ENCODE measurements at places on chromosomes 7 and 10.

DNA sequence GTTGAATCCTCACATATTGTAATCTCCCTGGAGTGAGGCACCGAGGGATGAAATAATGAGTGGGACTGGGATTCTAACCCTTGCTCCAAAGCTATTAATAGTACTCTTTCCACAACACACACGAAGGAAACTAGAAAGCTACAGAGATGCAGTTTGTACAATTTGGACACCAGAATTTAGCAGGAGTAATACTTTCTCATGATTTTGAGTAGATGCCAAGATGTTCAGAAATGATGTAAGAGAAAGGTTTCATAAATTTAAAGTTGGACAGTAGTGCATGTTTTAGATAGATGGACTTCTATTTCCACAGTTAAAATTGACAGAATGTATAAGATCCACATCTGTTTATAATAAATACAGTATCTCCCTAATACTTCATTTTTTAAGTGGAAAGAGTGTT lies 46.5 kb downstream of the PRR15 start:
- no peak for DNase-seq

- no peak for DNase-seq
Measured at GRCh38 chr10:42932116-42932515, 144.8 kb upstream of the RET start.

DNA sequence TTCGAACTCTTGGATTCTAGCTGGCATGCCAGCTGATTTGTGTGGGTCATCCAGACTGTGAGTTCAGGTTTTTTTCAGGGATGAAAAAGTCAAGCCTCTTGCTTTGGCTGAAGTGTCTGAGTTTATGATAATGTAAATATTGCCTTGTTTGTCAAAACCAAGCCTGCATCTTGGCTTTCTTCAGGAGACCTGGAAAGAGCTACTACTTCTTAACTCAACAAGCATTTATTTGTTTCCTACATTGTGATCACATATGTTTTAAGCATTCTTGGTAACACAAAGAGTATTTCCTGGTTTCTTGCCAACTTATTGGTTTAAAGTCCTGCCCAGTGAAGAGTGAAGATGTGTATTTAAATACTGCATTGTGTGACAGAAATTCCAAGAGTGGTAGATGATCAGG lies 407.1 kb downstream of the LRMDA start:
- no peak for DNase-seq

GRCh38 chr10:125375210-125375609 lies 214.8 kb upstream of the CTBP2 start:
- DNase-seq, result peak; percentile 32

- DNase-seq, result no peak
Measured at GRCh38 chr10:124362568-124362967, 56.2 kb downstream of the OAT start.

GRCh38 chr10:132107949-132108877 lies 42.5 kb downstream of the JAKMIP3 start:
- no peak for DNase-seq

DNA sequence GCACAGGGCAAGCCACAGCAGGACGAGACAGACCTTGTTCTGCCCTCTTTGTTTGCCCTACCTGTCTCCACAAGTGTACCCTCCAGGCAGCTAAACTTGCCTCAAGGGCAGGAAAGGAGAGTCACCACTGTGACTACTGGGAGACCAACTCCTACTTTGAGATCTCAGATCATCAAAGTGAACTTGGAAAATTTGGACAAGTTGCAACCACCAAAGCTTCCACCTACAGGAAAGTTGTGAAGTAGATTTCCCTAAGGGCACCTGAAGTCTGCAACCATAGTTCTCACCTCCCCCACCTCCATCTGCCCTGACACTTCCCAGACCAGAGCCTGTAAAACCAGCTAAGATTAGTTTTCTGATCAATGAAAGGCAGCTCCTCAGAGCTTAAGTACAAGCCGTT lies 2.5 kb upstream of the WDR91 start:
- no peak for DNase-seq

DNA sequence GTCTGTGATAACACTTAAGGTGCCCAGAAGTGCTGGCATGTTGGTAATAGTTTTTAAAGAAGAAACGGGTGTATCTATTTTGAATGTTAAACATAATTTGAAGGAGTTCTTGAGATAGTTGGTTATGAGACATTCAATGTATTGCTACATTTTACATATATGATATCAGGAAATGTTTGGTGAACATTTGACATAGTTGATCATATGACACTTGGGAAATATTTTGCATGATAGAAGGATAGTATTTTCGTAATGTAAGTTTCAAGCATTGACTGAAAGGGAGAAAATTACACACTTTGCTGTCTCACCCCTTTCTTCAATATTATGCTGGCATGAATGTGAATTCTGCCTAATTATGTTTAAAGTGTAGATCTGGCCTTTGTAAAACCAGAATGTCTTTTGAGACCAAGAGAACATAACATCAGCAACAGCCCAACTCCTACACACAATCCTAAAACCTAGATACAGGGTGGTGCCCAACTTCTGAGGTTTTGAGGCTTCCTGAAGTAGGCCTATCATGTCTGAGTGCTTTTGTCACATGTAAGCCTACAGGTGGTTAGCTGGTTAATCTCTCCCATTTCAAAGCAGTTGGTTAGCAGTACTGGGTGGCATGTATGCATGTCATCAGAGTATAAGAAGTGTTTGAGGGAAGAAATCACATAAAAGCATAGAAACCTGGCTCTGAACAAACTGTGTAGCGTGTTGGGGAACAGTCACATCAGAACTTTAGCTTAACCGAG lies 2.1 kb downstream of the ADD3 start:
- peak; percentile 45 for DNase-seq

DNA sequence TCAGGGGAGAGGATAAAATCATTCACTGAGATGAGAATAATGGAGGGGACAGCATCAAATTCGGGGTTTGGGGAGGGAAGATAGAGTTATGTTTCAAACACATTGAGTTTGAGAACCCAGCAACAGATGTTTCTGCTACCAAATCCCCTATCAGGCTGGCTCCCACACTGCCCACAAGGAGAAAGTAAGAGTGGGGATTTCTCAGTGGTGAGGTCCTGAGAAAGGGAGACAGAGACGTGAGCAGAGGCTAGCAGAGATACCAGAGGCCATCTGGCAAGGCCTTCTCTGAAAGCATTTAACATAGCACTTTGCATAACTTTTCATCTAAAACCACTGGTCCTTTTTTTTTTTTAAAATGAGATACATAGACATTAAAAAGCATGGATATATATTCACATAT lies 7.8 kb upstream of the SLF2 start:
- no peak for DNase-seq

GRCh38 chr7:69678494-69679187 lies 80.4 kb downstream of the AUTS2 start:
- peak; percentile 9 for DNase-seq

DNA sequence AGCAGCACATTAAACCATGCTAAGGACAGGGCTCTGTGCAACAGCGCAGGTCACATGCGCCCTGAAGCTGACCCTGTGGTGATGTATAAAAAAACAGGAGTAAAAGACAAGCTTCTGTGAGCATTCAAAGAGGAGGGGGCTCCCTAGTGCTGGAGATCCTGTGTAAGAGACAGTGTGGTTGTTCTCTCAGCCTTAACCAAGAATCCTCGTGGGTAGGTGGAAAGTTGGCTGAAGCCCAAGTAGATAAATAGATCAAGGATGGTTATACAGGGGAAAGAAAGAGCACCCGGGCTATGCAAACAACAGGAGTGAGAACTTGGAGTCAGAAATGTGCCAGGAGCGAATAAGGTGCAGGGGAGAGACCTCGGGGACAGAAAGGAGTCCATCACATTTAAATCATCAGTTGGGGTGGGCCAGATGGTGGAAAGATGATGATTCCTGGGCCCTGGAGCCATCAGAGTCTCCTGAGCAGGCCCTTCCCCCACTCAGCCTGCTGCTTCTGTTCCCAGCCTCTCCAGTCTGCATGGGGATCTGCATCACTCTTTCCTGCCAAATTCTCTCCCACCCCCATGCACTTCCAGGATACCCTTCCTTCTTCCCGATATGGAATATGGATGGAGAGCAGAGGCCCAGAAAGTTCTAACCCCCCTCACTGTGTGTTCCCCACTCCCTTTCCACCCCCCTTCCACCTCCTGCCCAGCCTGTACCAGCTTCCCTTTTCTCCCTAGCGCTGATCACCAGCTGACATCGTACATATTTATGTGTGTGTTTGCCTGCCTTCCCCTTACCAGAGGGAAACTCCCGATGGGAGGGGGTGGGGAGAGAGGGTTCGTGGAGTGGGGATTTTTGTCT lies 78.1 kb upstream of the PRR15 start:
- no peak for DNase-seq

DNA sequence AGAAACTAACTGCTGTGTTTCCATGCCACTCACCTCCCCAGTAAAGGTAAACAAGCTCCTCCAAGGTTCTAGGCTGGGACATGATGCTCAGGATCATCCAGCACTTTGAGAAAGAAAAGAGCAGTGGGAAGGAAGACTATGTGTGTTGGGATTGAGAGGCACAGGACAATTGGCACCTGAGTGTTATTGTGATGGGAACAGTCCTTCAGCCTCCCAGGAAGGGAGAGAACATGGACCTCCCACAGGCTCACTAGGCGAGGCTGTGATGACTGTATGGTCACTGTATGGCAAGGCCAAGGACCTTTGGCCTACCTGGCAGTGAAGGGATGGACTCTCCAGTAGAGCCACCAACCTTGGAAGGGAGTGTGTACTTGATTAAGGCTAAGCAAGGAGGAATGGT lies 123.2 kb upstream of the UNC5B start:
- DNase-seq, result no peak

GRCh38 chr10:73136627-73137026 lies 26.4 kb downstream of the NUDT13 start:
- no peak for DNase-seq

DNA sequence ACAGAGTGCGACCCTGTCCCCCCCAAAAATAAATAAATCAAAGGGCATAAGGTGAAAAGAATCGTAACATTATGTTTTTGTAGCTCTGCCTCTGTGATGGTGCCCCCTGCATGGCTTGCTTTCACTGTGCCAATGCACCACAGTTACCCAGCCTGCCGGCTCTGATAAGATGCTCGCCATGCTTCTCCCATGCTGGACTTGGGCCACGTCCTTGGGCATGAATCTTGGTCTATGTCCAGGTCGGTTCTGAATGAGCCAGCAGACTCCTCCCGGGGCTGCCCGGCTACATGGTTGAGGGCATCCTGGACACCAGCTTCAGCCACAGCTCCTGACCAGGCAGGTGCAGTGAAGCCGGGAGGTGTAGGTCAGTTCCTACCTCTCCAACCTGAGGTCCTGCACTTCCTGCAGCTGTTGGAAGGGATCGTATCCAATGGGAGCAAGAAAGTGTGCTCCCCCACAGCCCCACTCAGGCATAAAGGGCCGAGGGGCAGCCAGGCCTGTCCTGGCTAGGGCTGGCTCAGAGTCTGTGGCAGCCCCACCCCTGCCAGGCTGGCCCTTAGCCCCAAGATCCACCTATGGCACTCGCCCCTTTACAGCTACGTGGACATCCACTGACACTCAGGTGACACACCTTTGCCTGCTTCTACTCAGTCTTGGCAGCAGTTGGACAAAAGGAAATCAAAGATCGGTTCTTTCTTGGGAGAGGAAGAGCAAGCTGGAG lies 34.1 kb downstream of the CHST3 start:
- DNase-seq, result no peak

GRCh38 chr10:125639846-125640245 lies 43.1 kb downstream of the TEX36 start:
- no peak for DNase-seq

- DNase-seq, result no peak
Measured at GRCh38 chr7:49840751-49841405, 67.4 kb downstream of the VWC2 start.

DNA sequence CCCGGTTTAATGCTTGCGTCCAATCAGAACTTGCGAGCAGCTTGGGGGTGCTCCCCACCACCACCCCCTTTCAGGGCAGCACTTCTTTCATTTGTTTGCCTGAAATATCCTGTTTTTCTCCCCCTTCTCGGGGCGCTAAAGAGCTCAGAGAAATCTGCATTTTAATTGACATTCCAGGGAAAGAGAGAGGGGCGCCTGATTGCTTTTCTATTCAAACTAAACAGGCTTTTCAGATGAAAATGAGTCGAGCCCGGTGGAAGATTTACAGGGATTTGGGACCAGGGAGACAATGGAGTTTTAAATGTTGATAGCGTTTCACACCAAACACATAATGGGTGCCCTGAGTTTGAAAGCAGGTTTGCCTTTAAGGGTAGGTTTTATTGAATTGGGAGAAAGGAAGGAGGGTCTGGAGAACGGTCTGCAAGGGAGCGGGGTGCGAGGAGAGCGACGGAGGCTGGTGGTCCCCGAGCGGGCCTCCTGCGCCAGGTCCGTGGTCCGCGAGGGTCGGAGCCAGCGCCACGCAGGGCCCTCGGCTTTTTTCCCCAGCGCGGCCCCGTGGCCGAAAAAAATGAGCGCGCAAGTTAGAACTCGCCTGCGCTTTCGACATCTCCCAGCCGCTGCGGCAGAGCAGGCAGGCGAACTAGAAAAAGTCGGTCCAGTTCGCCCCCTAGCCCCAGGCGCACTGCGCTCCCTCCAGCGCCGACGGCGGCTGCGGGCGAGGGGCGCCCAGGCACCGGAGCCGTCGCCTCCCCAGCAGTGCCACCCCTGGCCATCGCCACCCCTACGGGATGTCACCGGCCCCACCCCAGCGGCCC lies 1.3 kb downstream of the FGFR2 start:
- no peak for DNase-seq

DNA sequence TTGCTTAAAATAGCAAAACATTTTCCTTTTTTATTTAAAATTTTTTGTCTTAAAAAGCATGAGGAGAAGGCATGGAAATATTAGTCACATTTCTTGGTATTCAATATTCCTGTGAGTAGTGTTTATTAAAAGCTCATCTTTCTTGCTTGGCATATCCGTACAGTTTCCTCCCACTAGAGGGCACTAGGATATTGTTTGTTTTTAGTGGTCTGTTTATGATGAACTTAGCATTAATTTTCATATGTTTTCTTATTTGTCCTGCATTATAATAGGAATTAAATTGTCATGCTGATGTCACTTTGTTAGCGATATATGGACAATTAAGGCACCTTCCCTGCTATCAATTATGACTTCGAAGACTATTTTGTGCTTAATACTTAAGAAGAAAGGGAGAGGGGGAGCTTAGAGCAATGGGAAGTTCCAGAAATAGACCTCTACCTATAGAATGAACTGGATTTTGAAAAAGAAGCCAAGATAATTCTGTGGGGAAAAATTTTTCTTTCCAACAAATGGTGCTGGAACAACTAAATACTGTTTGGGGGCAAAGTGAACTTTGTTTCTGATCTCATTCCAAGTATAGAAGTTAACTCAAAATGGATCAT lies 91.0 kb upstream of the STRIP2 start:
- DNase-seq, result peak; percentile 66

GRCh38 chr7:101606498-101606923 lies 22.6 kb downstream of the MYL10 start:
- DNase-seq, result no peak
